ENCODE measurements at places on chromosomes 3 and 15.

DNA sequence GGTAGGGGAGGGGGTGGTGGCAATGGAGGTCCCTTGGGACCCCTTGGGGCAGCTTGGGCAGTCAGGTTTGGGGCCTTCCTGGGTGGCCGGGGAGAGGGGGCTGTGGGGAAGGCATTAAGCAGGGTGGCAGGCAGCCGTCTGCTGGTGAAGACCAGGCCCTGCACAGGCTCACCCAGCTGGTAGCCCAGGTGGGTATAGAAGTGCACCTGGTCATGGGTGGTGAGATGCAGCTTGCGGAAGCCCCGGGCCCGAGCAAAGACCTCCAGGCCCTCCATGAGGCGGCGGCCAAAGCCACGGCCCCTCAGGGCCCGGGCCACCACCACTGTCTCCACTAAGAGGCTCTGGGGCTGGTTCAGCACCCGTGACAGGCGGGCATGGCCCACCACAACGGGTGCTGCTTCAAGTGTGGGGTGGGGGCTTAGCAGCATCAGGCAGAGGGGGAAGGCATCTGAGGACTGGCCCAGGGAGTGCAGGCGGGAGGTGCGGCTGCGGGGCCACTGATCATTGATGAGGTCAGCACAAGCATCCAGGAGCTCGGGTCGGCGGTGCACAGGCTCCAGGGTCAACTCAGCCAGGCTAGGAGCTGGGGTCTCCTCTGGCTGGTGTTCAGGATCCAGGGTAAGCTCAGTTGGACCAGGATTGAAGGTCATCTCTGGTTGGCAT is 2.4 kb downstream of the HYAL3 start:
- DNase-seq = no peak

DNA sequence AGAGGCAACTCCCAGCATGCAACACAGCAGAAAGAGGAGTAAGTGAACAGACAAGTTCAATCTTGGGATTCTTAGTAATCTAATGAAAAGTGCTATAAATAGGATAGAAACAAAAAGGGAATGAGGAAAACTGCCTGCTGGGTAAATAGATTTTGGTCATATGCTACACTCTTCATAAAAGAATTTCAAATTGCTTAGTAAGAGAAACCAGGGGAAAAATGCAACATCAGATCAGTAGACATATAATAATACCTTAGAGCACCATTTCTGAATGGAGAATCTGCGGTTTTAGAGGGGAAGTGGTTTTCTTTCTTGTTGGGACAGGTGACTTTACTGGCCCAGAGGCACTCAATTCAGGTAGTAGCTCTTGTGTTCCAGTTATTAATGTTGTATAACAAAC is 13.4 kb upstream of the TBC1D5 start:
- DNase-seq = no peak

DNA sequence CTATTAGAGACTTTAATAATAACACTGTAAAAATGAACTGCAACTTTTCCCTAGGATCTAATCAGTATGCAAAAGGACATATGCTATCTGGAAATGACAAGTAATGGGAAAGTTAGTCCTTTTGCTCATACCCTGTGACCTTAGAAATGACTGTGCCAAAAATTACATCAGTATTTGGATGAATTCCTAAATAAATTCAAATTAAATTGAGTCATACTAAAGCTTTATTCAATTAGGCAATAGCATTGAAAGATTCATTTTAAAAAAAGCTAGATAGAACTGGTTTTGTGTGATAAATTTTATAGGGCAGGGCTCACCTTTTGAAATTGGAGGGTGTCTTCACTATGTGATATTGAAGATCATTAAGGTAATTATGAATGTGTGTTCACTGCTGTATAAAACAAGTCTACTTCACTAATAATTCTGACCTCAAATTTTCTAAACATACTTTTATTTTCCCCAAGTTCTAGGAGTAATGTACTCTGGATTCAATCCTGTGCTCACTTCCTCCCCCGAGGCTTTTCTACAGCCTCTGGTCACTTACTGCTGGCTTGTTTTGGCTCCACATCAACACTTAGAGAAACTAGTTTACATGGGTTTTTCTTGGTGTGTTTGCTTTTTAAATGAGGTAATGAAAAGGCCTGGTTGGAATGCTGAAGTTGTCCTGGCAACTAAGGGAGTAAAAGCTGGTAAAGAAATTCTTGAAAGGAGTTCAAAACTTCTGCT is 44.4 kb upstream of the SPTSSB start:
- no peak for DNase-seq

DNA sequence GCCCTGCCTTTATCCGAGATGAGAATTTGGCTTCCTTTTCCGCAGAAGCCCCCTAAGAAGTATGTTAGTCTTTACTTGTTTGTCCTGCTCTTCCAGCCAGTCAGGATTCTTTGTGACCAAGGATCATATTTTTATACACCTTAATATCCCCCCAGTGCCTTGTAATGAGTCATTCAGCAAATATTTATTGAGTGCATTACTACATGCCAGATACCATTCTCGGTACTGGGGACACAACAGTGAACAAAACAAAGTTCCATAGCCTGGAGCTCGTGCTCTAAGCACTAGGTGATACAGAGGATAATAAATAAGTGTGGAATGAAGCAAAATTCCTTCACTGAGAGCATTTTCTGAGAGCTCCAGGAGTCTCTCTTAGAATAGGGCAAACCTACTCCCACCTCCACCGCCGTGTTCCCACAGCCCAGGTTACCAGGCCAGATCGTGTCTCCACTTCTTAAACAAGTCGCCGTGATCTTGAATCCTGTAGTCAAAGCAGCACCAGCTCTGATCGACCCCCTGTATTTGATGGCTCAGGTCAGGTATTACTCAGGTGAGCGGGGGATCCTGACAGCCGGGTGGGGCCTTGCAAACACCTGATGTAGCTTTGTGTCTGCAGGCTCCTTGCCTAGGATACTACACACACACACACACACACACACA is 18.5 kb downstream of the TTC21A start:
- DNase-seq = no peak

- DNase-seq = no peak
Observed at GRCh38 chr3:135812057-135812456, 153.5 kb upstream of the PPP2R3A start.

DNA sequence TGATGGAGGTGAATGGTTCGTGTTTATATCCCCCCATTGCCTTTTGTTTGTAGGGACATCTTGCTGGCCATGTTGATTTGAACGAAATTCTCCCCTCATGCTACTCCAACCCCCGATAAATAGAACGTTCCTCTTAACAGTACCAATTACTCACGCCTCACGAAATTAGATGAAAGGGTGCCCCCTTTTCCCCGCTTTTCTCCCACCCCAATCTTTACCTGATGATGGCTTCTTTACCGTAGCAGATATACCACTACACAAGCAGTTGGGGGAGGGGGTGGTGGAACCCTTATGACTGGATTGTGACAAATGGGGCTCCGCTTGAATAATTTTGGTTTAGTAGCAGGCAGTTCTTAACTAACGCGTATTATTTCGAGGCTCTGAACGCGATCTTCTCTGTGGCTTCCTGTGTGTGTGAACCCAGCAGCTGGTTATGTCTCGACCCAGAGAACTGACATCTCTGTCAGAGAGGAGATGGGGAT is 1.1 kb downstream of the PIAS1 start:
- DNase-seq = peak; percentile 58

- no peak for DNase-seq
Observed at GRCh38 chr3:31958701-31959152, 22.3 kb downstream of the OSBPL10 start.

- no peak for DNase-seq
Observed at GRCh38 chr3:29447946-29448627, 167.2 kb downstream of the RBMS3 start.

DNA sequence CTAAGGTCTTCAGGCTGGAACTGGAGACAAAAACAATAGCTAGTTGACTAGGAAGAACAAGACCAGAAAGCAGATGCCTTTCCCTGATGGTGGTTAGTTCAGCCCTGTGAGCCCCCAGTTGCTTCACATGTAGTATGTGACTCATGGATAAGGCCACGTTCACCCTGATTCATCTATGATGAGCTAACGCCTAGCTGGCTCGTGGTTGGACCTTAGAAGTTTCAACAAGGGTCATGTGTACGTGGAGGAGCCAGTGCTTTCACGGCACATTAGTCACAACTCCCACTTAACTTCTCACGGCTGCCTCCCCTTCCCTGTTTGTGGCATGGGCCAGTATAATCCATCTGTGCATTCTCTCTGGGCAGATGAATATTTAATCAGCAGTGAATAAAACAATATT is 20.6 kb downstream of the COL8A1 start:
- no peak for DNase-seq

GRCh38 chr3:196666001-196666867 is 26.7 kb downstream of the NRROS start:
- peak; percentile 26 for DNase-seq

DNA sequence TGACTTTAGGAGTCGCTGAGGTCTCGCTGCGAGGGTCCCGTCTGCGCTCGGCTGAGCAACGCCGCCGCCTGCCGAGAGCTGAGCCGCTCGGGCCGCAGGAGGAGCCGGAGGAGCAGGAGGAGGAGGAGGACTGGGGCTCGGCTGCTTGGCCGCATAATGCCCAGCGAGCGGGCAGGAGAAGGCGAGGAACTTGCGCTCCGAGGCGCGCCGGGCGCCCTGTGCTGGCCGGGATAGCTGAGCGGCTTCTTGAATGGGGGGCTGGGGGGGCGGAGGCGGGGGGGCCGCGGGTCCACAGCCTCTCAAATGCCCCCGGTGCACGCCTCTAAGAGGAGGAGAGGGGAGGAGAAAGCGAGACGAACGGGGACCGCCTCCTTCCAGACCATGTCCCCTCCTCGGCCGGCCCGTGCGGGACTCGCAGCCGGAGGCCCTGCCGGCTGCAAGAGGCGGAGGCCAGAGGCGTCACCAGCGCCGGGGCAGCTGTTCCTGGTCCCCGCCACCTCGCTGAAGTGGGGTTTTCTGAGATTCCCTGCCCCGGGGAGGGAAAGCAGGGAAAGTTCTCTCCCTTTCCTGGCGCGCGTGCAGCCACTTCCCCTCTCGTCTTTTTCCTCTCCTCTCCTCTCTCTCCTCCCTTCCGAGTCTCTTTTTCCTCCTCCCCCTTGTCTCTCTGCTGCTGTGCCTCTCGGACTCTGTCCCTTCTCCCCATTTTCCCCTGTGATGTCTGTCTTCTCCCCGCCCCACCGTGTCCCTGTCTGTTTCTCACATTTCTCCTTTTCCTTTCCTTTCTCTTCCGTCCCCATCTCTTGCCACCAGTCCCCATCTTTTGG is at the start of gene ADAMTS9:
Gene ADAMTS9, minus strand, starts transcription at position 220 of the 824 bp plus-strand sequence. CDS start 343 bp downstream, outside the sequence.
- no peak for DNase-seq

DNA sequence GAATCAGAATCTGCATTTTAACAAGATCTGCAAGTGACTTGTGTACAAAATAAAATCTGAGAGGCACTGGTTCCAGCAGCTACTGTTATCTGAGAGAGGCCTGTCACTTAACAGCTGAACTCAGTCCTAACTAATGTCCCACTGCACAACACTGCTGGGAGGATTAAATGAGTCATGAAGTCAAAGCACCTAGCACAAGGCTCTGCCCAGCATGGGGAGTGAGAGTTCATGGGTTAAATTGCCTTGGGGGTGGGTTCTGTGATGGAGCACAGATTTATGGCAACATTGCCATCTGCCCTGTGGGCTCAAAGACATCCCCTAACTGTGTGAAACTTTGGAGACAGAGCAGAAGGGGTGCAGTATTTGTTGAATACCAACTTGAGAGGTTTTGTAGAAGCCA is 250.9 kb downstream of the PLCL2 start:
- DNase-seq = no peak

- DNase-seq = no peak
Observed at GRCh38 chr3:153268564-153269279, 106.7 kb downstream of the RAP2B start.

DNA sequence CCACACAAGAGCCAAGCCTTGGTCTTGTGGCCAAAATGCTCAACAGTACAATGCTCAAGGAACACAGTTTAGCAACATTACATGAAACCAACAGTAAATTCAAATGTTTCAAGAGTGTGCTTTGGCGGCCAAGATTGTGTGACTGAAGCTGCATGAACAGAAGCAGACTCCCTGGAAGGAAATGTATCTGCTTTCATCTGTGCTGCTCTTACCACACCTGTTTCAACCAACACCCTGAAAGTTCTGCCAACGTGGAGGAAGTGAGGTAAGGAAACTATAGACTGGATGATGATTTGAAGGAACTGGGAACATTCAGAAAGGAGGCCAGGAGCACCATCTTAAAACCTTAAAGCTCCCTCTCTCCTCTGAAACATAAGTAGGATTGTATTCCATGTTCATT is 55.7 kb downstream of the MB21D2 start:
- DNase-seq = no peak

DNA sequence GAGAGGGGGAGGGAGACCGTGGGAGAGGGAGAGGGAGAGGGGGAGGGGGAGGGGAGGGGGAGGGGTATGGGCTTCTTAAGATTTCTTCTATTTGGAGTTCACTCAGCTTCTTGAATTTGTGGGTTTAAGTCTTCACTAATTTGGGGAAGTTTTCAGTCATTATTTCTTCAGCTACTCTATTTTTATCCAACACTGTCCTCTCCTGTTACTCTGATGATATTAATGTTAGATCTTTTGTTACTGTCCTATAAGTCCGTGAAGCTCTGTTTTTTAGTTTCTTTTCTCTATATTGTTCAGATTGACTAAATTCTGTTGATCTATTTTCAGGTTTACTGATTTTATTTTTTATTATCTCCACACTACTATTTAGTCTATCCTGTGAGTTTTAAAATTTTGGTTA is 351.5 kb upstream of the TPM1 start:
- peak; percentile 41 for DNase-seq

- no peak for DNase-seq
Observed at GRCh38 chr3:133512416-133513089, 60.9 kb upstream of the CDV3 start.

- DNase-seq = no peak
Observed at GRCh38 chr15:60584355-60584998, 105.5 kb upstream of the ICE2 start.

DNA sequence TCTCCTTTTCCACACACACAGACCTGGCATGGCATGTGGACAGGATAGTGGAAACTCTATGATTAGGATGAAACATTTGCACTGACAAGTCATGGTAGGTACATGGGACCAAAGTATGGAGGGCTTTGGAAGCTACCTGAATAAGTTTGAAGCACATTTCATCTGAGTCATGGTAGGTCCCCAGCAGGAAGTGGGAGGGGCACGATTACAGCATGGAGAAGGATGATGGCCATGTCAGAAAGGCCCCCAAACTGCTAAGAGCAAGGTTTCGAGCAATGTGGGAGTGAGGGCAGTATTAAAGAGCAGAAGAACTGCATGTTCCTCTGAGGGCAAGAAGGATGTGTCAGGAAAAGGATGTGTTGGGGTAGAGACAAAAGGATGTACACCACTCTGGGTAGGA is 51.5 kb upstream of the CSTA start:
- no peak for DNase-seq

- DNase-seq = no peak
Observed at GRCh38 chr3:192881159-192881786, 36.4 kb downstream of the MB21D2 start.

GRCh38 chr3:146162561-146162960 is 1.6 kb upstream of the PLOD2 start:
- no peak for DNase-seq

- peak; percentile 34 for DNase-seq
Observed at GRCh38 chr3:177977381-177978158, 558.7 kb upstream of the KCNMB2 start.

DNA sequence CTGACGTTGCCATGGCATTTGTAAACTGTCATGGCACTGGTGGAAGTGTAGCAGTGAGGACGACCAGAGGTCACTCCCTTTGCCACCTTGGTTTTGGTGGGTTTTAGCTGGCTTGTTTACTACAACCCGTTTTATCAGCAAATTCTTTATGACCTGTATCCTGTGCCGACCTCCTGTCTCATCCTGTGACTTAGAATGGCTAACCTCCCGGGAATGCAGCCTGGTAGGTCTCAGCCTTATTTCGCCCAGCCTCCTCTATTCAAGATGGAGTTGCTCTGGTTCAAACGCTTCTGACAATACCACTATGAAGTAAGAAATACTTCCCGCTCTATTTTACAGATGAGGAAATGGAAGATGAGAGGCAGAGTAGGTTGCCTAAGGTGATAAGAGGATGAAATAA is 16.6 kb downstream of the PAQR9 start:
- DNase-seq = no peak

Measured in inflammatory macrophage (primary cell).